ENCODE measurements at places on chromosomes 6 and 20.

DNA sequence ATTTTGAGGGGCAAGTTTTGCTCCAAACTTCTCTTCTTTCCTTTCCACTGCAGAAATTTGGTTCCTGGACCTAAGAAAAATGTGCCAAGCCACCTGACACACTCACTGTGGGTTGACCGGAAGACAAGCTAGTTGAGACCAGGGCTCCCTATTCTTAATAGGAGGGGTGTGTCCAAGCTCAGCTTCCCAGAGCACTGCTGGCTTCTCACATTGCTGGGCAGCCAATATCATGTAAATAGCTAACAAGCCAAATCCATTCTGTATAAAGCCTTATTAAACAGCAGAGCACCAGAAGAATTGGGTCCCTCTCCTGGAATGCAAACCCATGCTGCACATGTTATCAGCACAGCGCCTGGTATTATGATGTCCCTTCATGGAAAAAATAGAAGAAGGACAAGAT is 17.0 kb upstream of the SAMD3 start:
- no peak for DNase-seq

DNA sequence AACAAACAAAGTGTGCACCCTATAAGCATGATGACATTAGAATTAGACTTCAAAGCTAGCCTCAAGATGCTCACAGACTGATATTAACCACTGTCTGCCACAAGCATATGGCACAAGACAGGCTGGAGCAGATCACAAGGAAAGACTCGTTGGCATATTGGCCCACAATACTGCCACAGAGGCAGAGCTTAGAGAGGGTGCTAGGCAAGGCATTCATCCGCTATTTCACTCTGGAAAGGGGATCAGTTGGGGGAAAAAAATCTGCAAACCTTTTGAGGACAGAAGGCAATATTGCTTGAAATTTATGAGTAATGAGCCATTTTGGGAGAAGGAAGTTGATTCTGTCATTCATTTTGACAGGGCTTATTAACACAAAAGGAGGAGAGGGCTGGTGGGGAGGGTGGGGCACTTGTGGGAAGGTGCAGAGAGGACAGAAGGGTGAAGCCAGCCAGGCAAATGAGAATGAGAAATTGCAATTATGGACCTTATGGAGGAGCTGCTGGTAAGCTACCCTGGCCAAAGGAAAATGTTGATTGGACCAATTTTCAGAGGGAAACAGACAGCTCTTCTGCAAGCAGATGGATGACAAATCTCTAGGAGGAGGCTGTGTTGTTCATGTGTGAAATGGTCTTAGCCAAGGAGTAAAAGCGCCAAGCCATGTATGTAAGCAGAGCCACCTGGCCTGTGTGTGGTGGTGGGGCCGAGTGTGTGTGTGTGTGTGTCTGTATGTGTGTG is 187.7 kb downstream of the GMPR start:
- DNase-seq = no peak

DNA sequence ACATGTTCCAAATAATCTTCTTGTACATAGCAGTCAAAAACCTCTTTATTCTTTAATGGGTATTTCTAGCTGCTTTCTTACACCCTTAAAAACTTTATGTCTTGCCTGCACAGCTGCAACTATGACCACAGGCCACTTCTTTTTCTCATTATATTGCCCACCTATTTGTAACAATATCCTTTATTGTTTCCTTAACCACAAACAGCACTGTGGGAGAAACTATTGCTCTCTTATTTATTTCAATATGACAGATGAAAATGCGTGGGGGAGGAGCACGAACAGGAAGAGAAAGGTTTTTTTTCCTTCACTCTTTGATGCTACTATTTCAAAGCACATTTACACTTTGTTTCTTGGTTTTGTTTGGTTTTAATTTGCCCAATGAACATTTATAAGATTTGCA is 253.5 kb downstream of the GJA1 start:
- no peak for DNase-seq

DNA sequence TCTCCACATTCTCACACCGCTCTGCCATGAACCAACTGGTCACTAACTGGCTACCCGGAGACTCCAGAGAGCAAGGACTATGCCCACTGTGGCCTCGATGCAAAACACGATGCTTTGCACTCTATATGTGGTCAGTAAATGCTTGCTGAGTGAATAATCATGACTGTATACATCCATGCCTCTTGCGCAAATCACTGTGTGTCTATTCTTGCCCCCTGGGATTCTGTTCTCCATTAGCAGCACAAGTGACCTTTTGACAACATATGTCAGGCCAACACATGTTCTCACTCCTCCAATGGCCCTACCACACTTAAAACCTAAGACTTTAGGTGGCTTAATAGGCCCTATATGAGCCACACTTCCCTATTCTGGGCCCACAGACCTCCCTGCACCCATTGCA is 16.9 kb downstream of the KIF16B start:
- DNase-seq = no peak

DNA sequence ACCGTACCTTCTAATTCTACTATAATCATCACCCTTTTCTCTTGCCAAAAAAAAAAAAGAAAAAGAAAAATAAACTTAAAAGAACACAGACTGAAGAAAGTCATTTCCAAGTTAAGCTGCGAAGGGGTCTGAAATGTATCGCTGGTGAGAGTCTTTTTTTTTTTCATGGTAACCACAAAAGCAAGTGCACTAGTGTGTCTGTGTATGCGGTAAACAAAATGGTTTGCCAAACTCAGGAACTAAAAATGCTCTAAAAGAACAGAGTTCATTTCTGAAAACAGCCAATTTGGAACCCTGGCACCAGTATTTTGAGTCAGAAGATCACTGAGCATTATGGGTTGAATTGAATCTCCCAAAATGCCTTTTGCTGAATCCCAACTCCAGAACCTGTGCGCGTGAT is 46.6 kb downstream of the CDH4 start:
- no peak for DNase-seq

- no peak for DNase-seq
Observed at GRCh38 chr6:16004934-16005679, 123.8 kb upstream of the MYLIP start.

GRCh38 chr6:328924-329323 is 36.6 kb downstream of the DUSP22 start:
- DNase-seq = no peak

Measured in activated naive CD4-positive, alpha-beta T cell (primary cell).